ENCODE measurements at places on chromosomes 16 and 17.

- no peak for DNase-seq
These were observed 7.9 kb downstream of the HERPUD1 start for GRCh38 chr16:56939801-56940200.

DNA sequence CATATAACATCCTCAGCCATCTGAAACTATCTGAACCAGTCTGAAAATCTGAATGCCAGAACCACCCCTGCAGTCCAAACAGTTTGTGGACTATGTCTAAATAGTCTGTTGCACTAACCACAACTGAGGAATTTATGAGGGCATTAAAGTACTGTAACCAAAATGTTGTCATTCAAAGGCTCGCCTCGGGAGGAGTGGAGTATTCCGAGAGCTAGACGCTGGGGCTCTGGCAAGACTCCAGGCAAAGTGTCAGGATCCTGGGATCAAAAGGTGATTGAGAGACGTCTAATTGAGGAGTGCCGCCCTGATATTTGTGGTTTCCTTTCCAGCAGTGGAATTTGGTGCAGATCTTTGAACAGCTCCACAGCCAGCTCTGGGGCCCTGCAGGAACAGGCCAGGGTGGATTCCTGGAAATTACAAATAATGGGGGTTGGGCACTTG, 142.9 kb upstream of the MYOCD start:
- no peak for DNase-seq

GRCh38 chr16:20905576-20905975, 5.0 kb downstream of the LYRM1 start:
- DNase-seq, result no peak

- no peak for DNase-seq
These were observed 90.7 kb downstream of the PITPNC1 start for GRCh38 chr17:67467500-67468455.

DNA sequence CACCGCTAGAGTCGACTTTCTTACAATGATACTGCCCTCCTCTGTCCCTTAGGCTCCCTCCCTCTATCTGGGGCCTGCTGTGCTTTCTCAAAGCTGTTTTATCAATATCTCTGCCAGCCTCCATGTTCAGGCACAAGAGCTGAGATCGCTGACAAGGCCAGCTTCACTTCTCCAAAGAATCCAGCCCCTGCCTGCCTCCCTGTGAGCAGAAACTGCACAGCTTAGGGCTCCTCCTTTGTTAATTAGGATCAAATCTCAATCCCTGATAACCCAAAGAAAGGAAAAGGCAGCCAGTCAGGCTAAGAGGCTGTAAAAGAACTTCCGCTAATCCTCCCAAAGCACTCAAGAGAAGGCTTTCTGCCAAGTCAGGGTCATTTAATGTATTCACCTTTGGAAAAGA, 616.0 kb upstream of the CDH11 start:
- DNase-seq, result no peak

DNA sequence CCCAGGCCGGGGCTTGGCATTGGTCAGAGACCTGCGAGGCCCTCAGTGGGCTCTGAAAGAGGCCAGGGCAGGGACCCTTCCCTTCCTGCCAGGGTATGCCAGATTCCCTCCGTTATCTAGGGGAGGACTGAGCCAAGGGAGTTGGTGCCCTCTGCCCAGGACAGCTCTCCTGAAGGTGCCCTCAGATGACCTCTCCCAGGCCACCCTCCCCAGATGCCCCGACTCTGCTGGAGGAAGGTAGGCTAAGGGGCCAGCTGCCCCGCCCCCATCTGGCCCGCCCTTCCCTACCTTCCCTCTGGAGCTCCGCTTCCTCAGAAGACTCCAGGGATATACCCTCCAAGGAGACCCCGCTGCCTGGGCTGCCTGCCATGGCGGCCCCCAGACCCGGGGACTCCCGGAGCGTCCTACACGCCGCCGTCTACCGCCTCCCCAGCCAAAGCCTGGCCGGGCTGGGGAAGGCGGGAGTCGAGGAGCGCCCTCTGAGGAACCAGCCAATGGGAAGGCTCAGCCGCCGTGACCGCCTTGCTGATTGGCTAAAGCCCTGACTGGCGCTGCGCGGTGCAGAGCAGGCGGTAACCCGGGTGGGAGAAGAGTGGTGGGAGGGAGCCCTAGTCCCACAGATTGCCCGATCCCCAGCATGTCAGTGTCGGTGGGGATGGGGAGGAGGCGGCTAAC, 7.0 kb downstream of the MPP2 start:
- DNase-seq, result peak; percentile 93

DNA sequence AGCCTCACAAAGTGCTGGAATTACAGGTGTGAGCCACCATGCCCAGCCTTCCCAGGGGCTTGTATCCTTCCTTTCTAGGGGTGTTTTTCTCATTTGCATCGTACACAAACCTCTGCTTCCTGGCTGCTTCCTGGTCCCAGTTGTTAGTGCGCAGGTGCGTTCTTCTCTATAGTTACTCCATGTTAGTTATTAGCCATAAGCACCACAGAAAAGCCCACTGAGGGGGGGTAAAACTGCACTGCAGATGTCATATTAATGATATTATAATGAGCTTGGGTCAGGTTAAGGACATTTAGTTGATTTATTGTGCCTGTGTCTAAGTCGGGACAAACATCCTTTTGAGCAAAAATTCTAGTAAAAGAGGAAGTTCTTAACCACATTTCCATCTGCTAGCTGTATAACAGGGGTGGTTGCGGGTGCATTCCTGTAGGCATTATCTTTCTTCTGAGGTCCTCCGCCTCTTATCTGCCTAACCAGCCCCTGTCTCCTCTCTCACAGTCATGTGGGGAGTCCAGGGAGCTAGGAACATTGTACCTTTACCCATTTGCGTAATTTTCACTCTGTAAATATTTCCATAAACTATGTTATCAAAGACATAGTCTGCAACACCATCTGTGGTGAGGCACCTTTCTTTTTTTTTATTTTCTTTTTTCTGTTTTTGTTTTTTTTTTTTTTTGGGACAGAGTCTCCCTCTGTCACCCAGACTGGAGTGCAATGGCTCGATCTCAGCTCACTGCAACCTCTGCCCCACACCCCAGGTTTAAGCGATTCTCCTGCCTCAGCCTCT, 23.6 kb upstream of the ATF7IP2 start:
- no peak for DNase-seq

- no peak for DNase-seq
These were observed 8.0 kb downstream of the ENDOV start for GRCh38 chr17:80422981-80423380.

DNA sequence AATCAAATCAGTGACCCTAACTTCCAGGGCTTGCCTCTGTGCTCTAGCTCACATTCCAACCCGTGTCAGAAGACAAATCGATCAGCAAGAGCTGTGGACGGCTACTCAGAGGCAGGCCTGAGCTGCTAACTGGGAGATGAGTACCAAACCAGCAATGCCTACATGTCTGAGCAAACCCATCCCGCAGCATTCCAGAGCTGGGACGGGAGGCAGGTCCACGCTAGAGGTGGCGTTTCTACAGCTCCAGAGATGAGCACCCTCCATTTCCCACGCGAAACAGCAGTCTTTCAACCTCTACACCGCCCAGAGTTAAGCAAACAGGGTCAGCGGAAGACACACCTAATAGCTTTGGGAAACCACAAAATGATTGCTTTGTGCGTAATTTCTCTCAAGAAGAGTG, 6.5 kb downstream of the NXN start:
- DNase-seq, result no peak

All from upper lobe of left lung (tissue), 6 donors.